ENCODE measurements at places on chromosomes 6 and 20.

- DNase-seq: no peak
Observed at GRCh38 chr6:90468080-90468479, 118.8 kb downstream of the MAP3K7 start.

- no peak for DNase-seq
Observed at GRCh38 chr6:13526357-13526726, 38.9 kb upstream of the GFOD1 start.

DNA sequence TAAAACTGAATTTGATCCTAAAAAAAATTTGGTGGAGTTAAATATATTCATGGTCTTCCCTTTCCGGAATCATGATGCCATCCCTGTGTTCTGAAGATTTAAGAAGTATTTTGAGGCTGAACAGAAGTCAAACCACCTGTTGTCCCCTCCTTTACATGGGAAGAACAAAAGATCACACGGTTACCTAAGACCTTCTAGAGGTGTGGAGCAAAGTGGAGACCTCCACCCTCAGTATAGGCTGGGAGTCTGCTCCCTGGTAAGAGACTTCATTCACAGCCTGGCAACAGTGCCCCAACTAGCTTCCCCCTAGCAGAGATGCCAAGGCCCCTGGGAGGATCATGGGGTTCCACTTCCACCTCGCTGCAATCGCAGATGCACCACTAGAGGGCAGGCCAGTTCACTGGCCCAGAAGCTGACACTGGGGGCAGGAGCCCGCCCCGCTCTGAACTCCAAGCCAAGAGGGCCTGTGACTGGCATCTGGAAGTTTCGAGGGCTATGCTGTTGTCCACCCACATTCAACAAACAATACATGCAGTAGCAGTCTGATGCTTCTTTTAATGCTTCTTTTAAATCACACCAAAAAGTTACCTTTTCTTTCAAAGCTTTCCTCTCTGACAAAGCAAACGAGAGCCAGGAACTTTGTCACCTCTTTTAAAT is 19.5 kb upstream of the UBE2J1 start:
- DNase-seq: peak; percentile 78

DNA sequence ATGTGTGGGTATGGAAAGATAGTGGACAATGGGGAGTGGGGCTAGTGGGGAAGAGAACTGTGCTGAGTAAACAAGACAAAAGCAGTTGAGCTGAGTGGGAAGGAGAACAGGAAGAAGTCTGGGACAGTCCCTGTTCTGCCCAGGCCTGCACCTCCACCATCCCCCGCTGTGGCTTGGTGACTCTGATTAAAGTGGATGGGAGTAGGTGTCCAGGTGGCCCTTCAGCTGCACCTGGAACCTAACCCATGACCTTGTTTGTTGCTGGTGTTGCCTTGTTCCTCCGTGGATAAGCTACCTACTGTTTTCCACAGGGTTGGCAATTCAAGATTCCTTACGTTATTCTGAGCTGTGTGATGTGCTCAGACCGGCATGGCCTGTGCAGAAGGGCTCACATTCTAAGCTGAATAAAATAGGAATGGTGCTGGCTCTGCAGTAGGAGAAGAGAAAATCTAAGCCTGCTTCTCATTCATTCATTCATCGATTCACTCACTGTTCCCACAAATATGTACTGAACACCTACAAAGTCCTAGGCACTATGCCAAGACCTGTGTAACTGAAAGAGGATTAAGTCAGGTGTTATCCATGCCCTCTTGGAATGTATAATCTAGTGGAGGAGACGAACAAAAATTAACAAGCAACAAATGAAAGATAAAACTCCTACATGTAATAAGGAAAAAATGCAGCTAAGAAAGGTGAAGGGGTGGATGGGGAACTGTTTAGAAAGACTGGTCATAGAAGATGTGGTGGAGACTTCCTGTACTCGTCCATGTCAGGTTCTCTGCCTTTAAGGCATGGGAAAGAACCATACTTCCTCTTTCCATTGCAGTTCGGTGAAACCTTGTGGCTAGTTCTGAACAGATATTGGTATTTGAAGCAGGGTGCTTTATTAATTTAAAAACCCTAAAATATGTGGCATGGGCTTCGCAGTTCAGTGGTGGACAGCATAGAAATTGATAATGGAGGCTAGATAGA is 10.1 kb upstream of the CALHM6 start:
- no peak for DNase-seq

GRCh38 chr6:129667621-129668020 is 42.4 kb downstream of the ARHGAP18 start:
- DNase-seq: no peak

DNA sequence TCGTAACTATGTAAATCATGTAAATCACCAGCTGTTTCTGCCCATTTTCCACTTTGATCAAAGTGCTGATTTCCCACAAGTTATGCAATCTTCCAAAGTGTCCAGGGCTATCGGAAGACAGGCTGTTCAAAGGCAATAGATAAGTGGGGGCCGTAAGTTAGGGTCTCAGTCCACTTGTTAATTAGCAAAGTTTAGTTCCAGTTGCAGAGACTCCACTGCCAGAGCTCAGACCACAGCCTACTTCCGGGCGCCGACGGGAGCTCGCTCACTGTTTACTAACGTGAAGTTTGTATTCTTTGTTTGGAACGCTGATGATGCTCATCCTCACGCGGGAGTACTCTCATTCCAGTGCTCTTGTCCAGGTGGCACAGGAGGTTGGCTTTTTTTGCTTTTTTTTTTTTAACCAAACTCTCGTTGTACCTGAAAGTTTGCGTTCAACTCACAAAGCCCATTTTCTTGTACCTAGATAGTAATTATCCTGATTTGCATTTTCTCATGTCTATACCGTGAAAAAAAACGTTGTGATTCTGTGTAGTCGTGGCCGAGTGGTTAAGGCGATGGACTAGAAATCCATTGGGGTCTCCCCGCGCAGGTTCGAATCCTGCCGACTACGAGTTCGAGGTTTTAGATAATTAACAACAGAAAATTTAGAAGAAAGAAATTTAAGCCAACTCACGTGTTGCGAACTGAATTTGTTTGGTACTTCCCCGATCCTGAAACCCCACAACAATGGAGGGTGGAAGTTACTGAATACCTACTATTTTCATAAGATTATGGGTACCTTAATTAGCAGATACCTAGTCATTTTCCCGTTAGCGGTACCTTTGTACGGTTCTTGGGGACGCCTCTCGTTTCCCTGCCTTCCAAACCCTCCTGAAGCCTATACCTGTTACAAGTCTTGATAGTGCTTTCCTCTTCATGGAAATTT is 29.9 kb upstream of the ZNF184 start:
- peak; percentile 49 for DNase-seq

- DNase-seq: no peak
Observed at GRCh38 chr6:22300273-22300998, 3.6 kb upstream of the PRL start.

DNA sequence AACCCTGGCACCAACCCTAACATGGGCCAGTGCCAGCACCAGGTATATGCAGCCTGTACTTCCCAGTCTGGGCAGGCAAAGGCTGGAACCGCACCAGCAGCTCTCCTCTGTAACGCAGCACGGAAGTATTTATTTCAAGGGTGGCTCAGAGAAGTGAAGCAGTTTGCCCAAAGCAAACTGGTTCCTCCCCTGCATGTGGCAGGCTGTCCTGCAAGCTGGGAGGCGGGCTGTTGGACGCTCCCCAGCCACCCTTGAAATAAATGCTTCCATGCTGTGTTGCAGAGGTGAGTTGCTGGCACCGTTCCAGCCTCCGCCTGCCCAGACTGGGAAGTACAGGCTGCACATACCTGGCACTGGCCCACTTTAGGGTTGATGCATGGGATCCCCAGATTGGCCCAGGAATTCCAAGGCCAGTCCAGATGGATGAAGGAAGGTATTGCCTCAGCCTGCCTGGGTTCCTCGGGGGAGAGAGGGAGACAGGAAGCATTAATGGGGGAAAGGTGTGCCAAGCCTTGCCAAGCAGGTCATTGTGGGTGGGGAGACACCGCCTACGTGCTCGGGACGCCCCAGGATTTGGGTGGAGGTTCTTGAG is 49.8 kb downstream of the PPARD start:
- peak; percentile 21 for DNase-seq

DNA sequence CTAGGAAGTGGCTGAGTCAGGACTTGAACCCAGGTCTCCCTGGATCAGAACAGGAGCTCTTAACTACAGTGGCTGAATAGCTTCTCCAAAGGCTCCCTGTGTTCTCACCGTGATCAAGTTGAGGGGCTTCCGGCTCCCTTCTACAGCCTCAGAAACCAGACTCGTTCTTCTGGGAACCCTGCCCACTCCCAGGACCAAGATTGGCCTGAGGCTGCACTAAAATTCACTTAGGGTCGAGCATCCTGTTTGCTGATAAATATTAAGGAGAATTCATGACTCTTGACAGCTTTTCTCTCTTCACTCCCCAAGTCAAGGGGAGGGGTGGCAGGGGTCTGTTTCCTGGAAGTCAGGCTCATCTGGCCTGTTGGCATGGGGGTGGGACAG is 44.6 kb upstream of the TTPAL start:
- no peak for DNase-seq

DNA sequence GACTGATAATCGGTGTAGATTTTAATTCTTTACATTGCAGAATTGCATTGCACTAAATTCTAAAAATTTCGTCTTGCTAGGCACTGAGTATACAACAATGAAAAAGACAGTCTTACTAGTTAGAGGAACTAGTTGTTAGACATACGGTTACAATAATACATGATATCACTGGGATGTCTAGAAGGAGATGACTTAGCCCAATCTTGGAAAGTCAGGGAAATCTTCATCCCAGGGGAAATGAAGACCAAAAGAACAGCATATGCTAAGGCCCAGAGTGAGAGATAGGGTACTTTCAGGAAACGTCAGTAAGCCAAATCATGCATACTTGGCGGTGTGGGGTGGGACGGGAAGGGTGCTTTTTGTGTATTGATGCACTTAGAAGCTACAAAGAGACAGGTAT is 901 bp downstream of the CEP57L1 start:
- no peak for DNase-seq

DNA sequence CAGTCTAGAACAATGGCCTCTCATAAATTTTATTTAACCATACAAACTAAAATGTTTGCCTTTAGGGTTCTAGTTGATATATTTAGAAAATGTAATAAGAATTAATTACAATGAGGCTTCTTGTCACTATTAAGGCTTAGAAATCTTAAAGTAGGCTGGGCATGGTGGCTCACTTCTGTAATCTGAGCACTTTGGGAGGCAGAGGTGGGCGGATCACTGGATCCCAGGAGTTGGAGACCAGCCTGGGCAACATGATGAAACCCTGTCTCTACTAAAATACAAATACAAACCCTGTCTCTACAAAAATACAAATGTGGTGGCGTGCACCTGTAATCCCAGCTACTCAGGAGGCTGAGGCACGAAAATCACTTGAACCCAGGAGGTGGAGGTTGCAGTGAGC is 99.0 kb upstream of the ADGRF1 start:
- no peak for DNase-seq

DNA sequence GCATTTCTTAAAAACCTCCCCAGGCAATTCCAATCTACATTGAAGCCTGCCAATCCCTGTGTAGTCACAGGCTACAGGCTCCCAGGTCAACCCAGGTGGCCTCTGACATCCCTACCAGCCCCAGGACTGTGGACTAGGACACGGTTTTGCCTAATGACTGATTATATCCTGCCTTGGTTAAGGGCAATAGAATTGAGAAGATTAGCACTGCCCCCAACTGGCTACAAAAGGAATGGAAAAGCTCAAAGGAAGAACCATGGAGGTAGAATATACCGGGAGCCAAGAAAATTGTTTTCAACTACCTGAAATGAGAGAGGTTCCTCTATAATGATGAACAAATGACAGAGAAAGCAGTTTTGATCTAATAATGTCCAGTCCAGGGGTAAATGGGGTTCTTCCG is 421.1 kb upstream of the AGPAT4 start:
- no peak for DNase-seq

DNA sequence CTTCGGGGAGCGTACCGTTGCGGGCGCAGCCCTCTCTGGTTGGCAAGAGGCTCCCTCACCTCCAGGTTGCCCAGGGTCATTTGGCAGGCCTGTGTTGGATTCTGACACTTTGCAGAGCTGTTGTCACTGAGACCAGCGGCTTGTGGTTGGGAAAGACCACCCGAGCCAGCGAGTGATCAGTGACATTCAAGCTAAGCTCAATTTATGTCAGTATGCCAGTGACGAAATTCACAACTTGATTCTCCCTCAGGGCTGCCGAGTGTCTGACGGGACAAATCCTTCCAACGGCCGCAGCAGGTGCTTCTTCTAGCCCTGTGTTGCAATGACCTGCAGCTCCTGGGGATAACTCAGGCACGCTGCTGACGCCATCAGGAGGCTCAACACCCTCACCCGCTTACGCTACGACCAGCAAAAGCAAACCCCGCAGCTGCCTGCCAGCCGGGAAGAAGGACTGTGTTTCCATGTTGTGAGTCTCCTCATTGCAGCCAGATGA is 16.9 kb upstream of the SLC22A2 start:
- DNase-seq: no peak

GRCh38 chr20:62011403-62011790 is 54.3 kb downstream of the TAF4 start:
- DNase-seq: no peak

- DNase-seq: no peak
Observed at GRCh38 chr6:38352636-38353035, 287.1 kb downstream of the BTBD9 start.

DNA sequence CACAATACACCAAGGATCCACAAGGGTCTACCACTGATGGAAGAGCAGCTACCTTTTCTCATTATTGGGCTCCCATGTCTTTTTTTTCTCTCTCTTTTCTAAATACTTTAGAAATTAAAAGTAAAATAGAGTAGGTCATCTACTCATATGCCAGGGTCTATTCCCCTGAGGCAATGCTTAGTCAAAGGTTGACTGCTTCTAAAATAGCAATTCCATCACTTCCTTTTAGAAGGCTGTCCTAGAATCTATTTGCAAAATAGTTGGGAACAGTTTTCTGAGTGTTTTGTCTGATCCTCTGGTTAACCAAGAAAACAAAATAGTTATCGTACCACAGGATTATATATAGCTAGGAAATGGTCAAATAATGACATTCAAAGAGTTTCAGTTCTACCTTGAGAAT is 174.1 kb downstream of the COL21A1 start:
- DNase-seq: no peak

GRCh38 chr6:36314221-36315014 is 22.3 kb downstream of the BNIP5 start:
- no peak for DNase-seq

DNA sequence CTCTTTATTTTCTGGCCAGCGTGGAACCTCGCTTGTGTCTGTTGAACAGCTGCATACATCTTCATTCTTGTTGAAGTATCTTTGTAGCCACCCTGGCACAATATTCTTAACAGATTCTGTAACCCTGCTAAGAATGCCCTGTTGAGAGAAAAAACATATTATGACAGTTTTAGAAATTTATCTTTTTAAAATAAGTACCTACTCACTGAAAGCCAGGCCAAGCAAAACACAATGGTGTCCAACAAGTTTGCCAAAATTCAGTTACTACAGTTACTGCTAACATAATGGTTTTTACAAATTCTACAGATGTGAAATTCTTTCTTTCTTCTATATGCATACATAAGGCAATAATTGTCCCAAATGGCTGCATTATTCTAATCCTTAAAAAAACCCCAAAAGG is 18.2 kb downstream of the NUP153 start:
- DNase-seq: no peak

DNA sequence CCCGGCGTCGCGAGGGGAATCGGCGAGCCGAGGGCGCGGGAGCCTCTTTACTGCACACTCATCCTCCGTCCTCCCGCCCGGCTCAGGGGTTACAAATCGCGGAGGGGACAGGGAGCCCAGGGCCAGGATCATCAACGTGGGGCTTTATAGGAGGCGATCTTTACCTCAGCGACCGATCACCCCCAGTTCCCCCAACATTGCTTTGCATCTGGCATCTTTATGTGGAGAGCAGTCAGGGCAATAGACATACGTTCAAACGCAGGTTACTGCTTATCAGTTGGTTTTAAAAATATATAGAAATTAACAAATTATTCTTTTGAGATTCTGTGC is 634 bp downstream of the HSF2 start:
- peak; percentile 25 for DNase-seq

All from left ventricle myocardium inferior (tissue), 1 donor.